ENCODE measurements at places on chromosomes 4 and X.
A peak's percentile ranks its signal among the peaks of the same experiment; 100 is the strongest.

- DNase-seq, result no peak
These were observed 419.5 kb upstream of the ATOH1 start for GRCh38 chr4:93409035-93409434.

- no peak for DNase-seq
These were observed 106.0 kb upstream of the GRXCR1 start for GRCh38 chr4:42786350-42787078.

DNA sequence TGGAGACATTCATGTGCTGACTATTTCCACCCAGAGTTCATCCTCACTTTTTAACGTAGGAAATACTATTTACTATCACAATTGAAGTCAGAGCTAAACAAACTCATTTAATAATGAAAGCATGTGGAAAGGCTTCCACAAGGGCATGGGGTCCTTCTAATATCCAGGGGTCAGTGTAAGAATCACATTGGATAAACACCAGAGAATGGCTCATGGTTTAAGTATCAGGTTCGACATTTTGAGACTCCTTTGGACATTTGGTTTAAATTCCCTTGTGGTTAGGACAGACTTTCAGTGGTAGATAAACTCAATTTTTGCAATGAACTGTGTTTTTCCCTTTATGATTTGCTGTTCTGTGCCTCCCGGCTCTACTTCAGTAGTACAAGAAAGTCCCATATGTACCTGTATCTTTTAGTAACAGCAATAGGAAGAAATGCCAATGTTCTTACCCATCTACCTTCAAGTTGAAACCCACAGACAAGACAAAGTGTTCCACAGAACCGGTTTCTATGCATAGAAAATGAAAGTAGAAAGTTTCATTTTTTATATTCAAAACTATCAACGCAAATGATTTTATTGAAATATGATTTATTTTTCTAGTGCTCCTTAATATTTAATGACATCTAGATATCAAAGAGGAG lies 589.0 kb upstream of the FAM241A start:
- no peak for DNase-seq

- no peak for DNase-seq
These were observed 351.9 kb upstream of the FTHL17 start for GRCh38 chrX:31423609-31424189.

GRCh38 chrX:13808865-13809264 lies 8.0 kb downstream of the GPM6B start:
- DNase-seq, result no peak

- DNase-seq, result no peak
These were observed 35.2 kb upstream of the FAM241A start for GRCh38 chr4:112110059-112110425.

- no peak for DNase-seq
These were observed 77.4 kb downstream of the ANKRD17 start for GRCh38 chr4:73181231-73181630.

GRCh38 chr4:18695733-18696527 lies 674.4 kb upstream of the LCORL start:
- DNase-seq, result no peak

DNA sequence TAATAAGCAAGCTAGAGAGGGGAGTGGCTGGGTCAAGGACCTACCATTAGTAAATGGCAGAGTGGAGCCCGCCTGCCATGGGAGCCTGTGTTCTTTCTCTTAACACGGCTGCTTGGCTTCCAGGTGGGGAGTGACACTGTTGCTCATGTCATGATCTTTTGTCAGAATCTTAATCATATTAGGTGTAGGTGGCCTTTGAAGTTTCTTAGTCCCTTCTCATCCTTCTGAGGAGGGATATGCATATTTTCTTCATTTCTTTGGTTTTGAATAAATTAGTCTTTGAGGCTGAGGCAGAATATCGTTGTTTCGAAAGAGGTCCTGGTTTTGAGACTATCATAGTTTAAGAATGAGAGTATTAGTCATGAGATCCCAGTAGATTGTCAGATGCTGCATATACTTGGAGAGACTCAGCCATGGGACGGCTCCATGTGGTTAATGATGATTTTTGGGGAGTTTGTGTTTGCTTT lies 28.9 kb downstream of the SNX25 start:
- no peak for DNase-seq

- no peak for DNase-seq
These were observed 64.5 kb downstream of the ANKRD17 start for GRCh38 chr4:73194064-73194463.

GRCh38 chrX:39802354-39802753 lies 295.4 kb downstream of the BCOR start:
- no peak for DNase-seq

DNA sequence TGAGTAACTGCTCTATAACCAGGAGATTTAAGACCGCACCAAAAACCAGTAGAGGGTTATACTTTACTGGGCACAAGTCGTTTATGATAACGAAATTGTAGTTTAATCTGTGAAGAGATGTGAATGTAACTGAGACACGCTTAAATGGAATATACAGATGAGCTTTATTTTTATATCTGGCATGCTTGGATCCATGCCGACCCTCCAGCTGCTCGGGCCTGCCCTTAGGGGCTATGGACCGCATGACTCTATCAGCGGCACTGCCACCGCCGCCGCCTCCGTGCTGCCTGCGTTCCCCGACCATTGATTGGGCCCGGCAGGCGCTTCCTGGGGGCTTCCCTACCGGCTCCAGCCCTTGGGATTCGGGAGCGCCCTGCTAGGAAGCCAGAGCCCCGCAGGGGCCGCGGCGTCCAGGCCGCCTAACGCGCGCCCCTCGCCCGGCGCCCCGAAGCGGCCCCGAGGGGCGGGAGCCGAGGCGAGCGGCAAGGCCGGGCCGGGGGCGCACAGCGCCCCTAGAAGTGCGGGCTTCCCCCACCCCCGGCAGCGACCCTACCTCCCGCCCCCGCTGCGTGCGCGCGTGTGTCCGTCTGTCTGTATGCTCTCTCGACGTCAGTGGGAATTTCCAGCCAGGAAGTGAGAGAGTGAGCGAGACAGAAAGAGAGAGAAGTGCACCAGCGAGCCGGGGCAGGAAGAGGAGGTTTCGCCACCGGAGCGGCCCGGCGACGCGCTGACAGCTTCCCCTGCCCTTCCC lies at the start of gene NFKB1:
Gene NFKB1, plus strand, starts transcription at position 664 of the 751 bp plus-strand sequence. CDS start 24,160 bp downstream, outside the sequence.
- peak; percentile 66 for DNase-seq

DNA sequence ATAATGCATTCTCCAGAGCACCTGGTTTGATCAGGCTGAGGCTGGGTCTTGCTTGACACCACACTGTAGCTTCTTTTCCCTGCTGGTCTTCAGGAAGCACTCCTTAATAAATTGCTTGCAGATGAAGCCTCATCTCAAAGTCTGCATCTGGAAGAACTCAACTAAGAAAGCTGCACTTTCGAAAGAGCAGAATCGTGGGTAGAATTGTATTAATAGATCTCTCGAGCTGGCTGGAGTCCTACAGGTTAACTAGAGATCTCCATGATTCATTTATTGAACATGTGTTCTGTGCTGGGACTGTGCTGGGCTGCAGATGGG lies 152.7 kb downstream of the STK32B start:
- no peak for DNase-seq

- no peak for DNase-seq
These were observed 106.3 kb upstream of the MID1 start for GRCh38 chrX:10726647-10727046.

DNA sequence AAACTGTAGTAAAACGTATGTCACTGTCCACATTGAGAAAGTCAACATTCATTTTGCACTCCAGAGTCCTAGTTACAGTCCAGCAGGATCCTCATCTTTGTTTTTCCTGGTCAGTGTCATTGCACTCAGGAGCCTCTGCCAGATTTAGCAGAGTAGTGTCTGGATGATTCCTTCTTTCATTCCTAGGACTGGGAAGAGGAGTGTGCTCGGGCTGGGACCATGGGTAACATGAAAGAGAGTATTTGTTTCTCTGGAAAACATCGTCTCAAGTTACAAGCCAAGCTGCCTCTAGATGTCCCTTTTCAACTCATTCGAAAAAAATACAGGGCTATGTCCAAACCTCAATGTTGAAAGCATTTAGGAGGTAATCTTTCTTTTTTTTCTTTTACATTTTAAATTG lies 69.9 kb upstream of the TNIP3 start:
- DNase-seq, result no peak

DNA sequence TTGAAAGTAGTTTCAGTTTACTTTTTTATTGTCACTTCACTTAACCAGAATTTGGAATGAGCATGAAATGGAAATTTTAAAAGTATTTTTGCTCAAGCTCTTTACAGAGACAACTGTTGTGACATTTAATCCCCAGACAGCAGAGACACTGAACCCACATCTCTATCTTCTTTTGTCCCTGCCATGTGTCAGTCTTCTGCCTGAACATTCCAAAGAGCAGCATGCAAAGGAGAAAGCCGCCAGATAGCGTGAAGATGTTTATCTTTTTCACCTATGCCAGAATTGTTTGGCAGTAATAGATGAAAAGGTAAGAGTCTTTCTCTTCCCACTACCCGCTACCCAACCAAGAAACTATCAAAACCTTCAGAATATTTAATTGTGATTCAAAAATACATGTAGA lies 46.8 kb downstream of the NDNF start:
- no peak for DNase-seq

DNA sequence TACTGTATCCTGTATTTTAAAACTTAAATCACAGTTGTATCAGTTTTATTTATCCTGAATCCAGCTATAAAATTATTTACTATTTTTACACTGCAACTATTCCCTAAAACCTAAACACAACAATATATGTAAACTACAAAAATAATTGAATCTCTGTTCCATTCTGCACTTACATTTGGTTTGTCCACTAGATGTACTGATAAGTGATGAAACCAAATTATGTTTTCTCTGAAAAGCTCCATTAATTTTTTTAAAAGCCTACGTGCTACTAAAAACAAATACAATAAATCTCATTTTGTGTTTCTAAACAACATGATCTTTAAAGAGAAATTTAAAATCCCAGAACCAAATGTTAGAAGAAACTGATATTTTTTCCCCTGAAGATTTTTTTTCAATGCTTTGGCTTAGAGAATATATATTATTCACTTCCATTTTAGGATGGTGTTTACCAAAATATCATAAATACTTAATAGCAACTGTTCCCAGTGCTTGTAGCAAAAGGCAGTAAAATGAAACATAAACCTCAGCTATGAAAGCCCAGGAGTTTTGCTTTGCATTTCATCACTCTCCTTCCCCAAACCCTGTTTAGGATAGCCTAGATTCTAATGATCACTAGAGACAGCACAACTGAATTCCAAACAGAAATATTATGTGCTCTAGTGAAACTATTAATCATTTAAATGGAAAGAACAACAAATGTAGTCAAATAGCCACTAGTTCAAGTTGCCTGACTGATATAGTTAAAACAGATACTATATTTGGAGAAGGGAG lies 19.7 kb downstream of the ANTXR2 start:
- DNase-seq, result no peak

GRCh38 chrX:67619253-67619652 lies 75.4 kb downstream of the AR start:
- no peak for DNase-seq

GRCh38 chr4:86014599-86014998 lies 345.3 kb downstream of the MAPK10 start:
- DNase-seq, result no peak

- DNase-seq, result no peak
These were observed 81.9 kb upstream of the PDHA2 start for GRCh38 chr4:95758001-95758400.

GRCh38 chr4:69124941-69125340 lies 28.7 kb downstream of the UGT2B7 start:
- no peak for DNase-seq

Data from activated T-helper 1 cell treated with Interleukin-2 at 50 U/mL for 16 hours (primary cell).